ENCODE measurements at places on chromosomes 3 and 15. TPM values are rescaled to one million over a fixed set of nuclear protein-coding genes. Genes with fewer than 3 reads are reported as not detected.

GRCh38 chr15:56817321-56818080 lies 84.2 kb upstream of the ZNF280D start:
- DNase-seq: no peak

DNA sequence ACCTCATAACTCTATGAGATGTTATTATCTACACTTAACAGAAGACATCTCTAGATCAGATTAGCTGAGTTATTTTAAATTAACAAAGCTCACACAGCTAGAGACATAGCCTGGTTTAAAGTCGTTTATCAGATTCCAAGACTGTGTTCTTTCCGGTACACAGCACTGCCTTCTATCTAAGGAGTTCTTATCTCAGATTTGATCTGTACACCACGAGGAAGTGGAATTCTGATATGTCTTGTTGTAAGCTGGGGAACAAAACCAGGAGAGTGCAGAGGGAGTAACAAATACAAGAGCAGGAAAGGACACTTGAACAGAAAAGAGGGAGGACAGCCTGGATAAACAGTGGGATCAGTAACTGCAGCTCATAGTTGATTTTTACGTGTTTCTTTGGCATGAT lies 61.7 kb upstream of the KCNMB2 start:
- DNase-seq: no peak

GRCh38 chr3:40754994-40755393 lies 230.2 kb downstream of the ZNF621 start:
- DNase-seq: no peak

GRCh38 chr15:44468709-44469385 lies 41.4 kb downstream of the CTDSPL2 start:
- DNase-seq: no peak

DNA sequence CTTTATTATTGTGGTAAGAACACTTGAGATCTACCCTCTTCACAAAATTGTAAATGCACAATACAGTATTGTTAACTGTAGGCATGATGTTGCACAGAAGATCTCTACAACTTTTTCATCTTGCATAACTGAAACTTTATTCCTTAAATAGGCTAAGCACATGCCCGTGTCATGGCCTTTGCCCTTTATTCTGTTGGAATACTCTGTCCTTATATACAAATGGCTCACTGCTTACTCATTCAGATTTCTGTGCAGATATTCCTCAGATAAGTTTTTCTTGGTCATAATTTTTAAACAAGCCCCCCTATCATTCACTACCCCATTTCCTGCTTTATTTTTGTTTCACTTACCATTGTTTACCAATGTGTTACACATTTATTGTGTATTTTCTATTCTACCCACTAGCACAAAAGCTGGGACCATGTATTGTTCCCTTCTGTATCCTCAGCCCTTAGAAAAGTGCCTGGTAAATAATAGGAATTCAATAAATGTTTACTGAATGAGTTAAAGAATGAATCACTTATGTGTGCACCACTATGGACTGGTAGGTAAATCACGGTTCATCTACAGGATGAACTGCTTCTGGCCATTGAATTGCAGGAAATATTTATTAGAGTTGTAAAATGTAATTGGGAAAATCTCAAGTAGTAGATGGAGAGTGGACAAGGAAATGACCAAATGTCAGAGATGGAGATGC lies 151.0 kb downstream of the CPNE4 start:
- no peak for DNase-seq

The OR5H15 gene
- total RNA-seq: not detected

The SCN11A gene
- total RNA-seq: 0.71 TPM

GRCh38 chr3:172150913-172151650 lies 111.7 kb downstream of the FNDC3B start:
- DNase-seq: no peak

DNA sequence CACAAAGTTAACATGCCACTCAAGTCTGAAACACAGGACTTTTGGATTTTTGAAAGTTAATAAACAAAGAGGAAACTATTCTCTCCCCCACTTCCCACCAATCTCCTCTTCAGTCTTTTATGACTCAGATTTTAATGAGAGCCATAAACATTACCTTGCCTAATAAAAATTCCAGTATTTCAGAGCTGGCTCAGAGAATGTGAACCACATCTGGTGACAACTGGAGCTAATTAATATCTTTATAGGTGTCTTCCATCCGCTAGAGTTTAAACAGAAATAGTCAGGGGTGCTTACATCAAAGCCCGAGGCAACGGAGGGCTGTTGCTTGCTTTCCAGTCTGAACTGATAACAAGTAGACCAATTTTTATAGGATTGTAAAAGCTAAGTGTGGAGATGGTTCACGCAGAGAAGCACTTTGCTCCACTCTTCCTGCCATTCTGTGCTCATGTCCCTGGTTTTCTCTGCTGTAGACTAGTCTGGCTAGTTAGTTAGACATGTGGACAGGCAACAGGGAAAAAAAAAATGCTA lies 363.6 kb downstream of the NR2F2 start:
- DNase-seq: no peak

The ZIC1 gene
- 3.8 TPM for total RNA-seq

DNA sequence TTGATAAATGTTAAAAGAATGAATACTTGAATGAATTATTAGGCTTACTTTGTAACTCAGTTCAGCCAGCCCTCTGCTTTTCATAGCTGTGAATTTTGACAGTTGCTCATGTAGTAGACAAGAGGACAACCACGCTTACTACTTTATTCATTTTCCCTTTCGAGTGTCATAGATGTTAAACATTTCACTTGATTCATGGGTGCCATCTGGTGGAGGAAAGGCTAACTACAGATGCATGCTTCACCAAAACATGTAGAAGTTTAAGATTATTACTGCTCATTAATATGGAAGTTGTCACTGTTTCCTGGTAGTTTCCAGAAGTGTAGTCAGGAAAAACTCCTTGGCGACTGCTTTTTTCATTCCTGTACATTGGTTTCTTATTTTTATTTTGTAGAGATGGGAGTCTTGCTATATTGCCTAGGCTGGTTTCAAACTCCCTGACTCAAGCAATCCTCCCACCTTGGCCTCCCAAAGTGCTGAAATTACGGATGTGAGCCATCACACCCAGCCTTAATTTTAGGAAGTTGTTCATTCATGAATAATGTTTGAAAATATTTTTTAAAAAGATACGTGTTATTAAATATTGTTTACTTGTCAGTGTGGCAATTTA lies 163.2 kb downstream of the B3GALNT1 start:
- peak; percentile 84 for DNase-seq

The GPR87 gene
- not detected for total RNA-seq

The HRG gene
- total RNA-seq: not detected

DNA sequence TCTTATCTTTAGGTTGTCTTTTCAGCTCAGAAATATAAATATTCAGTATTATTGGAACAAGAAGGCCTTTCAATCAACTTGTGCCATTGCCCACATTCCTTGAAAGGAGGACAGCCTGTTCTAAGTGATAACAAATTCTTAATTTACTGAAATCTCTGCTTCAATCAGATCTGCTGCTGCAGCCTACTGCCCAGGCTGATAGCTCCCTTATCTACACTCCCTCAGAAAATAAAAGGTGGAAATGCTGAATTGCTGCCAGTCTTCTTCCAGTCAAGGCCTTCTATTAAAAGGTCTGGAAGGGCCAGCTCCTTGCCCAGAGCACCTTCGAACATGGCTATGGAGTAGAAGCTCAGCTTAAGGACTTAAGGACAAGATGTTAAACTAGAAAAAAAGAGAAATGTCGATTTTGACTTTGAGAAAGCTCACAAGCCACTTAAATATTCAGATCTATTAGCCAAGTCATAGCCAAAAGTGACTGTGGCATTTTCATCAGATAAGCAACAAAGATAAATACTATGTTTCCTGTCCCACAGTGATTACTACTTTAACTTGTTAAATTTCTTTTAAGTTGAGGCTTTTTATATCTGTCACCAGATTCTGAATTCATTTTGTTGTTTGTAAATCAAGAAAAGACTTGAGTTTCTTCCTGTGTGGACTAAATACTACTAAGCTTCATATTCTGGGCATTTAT lies 480.5 kb upstream of the CBLB start:
- no peak for DNase-seq

DNA sequence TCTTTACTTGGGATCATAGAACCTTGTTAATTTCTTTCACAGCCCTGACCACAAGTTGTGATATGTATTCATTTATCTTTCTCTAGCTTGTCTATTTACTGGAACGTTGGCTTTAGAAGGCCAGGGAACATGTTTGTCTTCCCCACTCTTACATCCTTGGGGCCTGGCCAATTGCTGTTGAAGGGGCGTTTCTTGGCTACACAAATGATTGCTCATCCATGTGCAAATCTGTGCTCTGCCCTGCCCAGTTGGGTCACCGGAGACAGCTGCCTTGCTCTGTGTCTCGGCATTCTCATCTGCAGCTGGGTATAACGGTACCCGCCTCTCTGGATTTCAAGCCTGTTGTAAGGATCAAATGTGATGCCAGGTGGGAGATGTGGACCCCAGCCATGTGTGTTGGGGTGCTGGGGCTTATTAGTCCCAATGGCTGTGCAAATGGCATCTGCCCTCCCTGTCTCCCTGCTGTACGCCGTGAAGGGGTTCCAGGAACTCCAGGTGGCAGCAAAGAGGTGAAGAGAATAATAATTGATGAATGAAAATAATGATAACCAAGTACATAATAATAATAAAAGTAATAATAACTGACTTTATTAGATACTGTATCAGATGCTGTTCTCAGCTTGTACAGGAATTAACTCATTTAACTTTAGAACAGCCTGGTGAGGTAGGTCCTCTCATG lies 24.0 kb upstream of the TLE3 start:
- peak; percentile 75 for DNase-seq

- no peak for DNase-seq
Observed at GRCh38 chr15:34783431-34783830, 11.9 kb downstream of the ACTC1 start.

DNA sequence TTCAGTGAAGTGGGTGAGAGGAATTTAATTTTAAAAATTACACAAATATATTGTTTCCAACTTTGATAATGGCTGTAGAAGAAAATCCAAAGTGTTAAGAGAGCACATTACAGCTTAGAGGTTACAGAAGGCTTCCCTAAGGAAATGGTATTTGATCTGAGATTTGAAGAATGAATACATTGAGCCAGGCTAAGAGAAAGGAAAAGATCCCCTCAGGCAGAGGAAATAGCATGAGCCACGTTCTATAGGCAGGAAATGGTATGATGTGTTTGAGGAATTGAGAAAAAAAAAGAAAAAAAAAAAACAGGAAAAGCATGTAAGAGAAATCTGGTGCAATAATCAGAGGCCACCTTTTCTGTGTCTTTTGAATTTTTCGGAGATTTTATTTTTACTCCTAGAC lies 48.6 kb downstream of the UNC13C start:
- DNase-seq: no peak
